ENCODE measurements at places on chromosomes 4 and X.
A peak's percentile ranks its signal among the peaks of the same experiment; 100 is the strongest.

GRCh38 chr4:87375719-87376291 lies 15.2 kb downstream of the HSD17B11 start:
- no peak for ATAC-seq

GRCh38 chr4:162650166-162650565 lies 486.4 kb upstream of the FSTL5 start:
- ATAC-seq: no peak

GRCh38 chr4:89196056-89196674 lies 84.8 kb downstream of the TIGD2 start:
- no peak for ATAC-seq

DNA sequence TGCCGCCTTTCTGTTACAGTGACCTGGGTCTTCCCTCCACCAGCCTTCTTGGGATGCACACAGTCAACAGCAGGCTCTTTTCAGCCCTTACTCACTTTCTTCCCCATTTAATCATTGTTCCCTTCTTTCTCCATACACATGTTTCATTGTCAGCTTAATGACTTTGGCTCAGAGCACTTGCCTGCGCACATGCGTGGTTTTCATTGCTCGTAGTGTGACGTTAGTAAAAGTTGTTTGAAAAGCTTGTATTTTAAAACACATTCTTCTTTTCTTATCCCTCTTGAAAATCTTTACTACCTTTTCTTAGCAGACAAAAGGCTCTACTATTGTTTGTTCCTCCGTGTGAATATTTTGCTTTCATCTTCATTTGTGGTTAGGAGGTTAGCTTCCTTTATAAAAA lies 19.7 kb upstream of the SCOC start:
- no peak for ATAC-seq

DNA sequence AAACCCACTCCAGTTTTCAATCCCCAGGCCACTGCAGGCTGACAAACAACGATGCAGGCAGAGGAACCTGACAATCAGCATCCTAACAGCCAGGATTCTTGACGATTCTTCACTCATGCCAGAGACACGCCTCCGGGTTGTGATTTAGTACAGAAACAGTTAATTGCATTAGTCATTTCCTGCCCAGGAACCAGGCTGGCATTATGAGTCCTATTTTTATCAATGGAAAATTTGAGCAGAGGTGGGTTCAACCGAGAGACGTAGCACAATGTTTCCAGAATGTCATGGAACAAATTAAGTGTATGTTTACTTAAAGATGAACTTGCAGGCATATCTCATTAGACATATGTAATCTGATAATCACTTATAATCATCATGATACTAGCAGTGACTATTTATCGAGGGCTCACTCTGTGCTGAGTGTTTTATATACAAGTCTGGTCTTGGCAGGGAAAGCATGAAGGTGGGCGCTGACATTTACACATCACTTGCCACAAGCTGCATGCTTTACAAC lies 159.7 kb downstream of the NSUN7 start:
- peak; percentile 91 for ATAC-seq

DNA sequence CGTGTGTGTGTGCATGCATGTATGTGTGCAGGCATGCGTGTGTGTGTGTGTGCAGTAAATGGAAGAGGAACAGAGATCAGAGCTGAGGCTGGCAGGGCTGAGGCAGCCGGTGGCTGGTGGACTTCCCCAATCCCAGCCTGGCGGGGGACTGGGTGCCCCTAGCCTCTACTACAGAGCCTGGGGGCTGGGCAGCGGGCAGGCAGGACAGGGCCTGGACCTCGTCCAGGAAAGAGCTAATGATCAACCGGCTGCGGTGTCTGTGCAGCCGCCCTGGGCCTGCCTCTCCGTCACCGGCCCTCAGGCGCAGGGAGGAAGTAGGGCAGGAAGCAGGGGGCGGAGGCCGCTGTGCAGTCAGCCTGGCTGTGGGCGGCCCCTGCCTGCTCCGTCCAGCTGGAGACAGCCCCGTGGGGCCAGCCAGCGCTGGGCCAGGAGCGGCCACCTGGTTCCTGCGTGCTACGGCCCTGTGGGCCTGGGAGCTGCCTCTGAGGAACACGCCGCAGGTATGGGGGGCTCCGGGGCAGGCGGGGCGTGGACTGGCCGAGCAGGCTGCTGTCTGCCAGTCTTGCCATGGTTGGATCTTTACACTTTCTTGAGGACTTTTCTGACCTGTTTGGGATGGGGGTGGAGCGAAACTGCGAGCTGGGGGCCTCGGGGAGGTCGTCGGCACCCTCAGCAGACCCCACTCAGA lies at the start of gene SH3TC1:
TSS of gene SH3TC1 (plus strand) at position 385 of the 688 bp plus-strand sequence. CDS start 5,905 bp downstream, outside the sequence.
- ATAC-seq: peak; percentile 82

DNA sequence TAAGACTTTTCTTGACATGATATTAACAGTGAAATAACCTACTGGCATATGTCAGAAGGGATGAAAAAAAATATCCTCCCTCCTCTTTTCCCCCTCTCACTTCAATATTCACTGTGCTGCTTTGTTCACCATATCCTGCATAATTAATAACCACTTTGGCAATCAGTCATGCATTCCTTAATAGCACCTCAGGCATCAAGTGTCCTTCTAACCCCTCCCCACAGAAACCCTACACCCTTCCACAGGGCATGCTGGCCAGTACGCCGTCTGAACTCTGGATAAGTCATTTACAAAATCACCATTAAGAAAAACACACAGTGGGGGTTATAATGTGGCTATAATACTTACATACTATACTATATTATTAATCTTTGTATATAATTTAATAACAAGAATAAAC lies 165.9 kb downstream of the PDGFC start:
- no peak for ATAC-seq

GRCh38 chrX:16258882-16259281 lies 91.6 kb downstream of the MAGEB17 start:
- ATAC-seq: no peak

GRCh38 chr4:42306221-42307109 lies 90.8 kb upstream of the SHISA3 start:
- no peak for ATAC-seq

GRCh38 chrX:11105080-11105479 lies 6.1 kb upstream of the HCCS start:
- no peak for ATAC-seq

DNA sequence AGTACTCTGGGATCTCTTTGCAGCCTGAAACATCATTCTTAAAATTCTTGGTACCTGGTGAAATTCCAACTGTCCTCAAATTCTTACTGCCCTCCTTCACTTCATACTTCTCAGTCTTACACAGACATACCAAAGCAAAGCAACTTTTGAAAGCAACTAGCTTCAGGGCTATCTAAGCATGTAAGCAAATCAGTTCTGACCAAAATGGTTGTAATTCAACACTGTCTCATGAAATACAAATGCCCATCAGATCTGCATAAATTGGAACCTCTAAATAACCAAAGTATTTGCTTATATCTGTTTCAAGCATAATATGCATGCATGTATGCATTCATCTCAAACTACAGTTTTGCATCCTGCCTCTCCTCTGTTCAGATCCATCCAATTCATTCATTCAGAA lies 308.1 kb upstream of the PPARGC1A start:
- no peak for ATAC-seq

DNA sequence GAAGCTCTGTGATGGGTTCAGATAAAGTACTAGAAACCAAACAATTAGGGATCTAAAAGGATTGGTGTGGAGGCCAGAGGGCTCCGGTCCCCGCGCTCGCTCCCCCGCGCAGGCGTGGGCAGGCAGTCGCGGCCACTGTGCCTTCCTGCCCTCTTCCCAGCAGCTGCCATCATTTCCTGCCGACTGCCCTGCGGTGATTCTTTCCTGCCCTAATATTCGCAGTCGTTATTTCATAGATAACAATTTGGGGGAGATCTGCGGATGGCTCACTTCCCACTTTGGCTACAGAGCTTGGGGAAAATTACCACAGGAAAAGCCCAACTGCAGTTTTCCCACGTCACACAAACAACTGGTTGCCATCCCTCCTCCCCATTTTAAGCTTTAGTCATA lies 2.2 kb downstream of the GRIA2 start:
- ATAC-seq: no peak

DNA sequence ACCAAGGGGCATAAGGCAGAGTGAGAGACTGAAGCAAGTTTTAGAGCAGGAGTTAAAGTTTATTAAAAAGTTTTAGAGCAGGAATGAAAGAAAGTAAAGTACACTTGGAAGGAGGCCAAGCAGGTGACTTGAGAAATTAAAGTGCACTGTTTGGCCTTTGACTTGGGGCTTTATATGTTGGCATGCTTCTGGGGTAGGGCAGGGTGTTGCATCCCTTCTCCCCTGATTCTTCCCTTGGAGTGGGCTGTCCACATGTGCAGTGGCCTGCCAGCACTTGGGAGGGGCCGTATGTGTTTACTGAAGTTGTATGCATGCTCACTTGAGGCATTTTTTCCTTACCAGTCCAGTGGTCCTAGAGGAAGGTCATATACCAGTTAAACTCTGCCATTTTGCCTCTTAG lies 35.3 kb upstream of the GPR173 start:
- no peak for ATAC-seq

DNA sequence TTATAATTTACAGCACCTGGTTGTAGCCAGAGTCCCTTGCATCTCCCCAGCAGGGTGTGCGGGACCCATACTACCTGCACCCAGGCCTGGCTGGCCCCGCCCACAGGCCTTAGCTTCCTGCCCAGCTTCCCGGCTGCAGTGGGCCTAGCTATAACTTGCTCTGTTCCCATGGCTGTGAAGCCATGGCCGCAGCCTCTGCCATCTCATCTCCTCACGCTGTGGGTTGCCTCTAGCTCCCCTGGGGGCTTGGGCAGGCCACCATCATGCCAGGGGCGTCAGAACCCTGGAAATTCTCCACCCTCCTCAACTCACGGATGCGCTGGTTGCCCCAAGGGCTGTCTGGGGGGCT lies 26.1 kb upstream of the SORBS2 start:
- no peak for ATAC-seq

Measured in activated CD4-positive, CD25-positive, alpha-beta regulatory T cell treated with anti-CD3 and anti-CD28 coated beads, Interleukin-2, amount 50 U/mL, for 24 hours (primary cell).